RKO (cell line): ENCODE measurements at places on chromosomes 3 and 15.

GRCh38 chr3:122679882-122680474 is 661 bp upstream of the PARP14 start:
- peak; percentile 74 for DNase-seq

DNA sequence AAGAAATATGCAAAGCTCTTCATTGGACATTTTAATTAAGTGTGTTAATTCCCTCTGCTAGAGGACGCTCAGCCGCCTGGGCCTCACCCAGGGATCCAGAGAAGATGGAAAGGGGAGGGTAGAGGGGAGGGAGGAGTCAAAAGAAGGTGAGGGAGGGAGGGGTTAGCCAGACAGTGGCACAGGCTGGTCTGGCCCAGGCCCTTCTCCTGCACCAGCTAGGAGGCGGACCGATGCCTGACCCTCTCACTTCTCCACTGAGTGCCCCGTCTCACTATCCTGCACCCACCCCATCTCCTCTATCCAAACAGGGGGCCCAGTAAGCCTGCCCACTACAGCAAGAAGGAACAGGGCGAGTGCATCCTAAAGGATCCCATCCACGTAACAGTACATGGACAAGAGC is 22.9 kb downstream of the RAB6B start:
- no peak for DNase-seq

GRCh38 chr3:110686701-110687100 is 384.9 kb upstream of the NECTIN3 start:
- no peak for DNase-seq

GRCh38 chr15:58490086-58490887 is 58.5 kb downstream of the LIPC start:
- no peak for DNase-seq

DNA sequence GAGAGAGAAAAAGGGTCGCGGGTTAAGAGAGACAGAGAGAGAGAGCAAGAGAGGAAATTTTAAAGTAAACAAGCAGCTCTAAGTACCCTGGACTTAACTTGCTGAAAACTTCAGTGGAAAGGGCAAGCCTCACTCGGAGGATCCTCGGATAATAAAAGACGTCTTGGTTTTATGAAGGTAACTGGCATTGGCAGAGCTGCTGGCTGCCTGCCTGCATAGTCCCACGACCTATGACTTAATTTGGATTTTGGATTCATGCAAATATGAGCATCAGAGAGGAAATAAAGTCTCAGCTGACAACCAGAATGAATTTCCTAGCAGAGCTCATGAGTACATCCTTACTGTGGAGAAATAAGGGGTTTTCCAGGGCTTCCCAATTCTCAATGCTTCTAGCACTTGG is 95.1 kb upstream of the PDZRN3 start:
- DNase-seq: no peak

DNA sequence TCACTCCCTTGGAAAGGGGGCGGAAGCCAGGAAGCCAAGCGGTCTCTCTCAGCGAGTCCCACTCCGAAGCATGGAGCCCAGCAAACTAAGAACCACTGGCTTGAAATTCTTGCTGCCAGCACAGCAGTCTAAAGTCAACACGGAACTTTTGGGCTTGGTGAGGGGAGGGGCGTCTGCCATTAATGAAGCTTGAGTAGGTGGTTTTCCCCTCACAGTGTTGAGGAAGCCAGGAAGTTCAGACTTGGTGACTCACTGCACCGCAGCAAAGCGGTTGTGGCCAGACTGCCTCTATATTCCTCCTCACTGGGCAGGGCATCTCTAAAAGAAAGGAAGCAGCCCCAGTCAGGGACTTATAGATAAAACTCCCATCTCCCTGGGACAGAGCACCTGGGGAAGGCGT is 665.4 kb upstream of the CBLB start:
- no peak for DNase-seq

DNA sequence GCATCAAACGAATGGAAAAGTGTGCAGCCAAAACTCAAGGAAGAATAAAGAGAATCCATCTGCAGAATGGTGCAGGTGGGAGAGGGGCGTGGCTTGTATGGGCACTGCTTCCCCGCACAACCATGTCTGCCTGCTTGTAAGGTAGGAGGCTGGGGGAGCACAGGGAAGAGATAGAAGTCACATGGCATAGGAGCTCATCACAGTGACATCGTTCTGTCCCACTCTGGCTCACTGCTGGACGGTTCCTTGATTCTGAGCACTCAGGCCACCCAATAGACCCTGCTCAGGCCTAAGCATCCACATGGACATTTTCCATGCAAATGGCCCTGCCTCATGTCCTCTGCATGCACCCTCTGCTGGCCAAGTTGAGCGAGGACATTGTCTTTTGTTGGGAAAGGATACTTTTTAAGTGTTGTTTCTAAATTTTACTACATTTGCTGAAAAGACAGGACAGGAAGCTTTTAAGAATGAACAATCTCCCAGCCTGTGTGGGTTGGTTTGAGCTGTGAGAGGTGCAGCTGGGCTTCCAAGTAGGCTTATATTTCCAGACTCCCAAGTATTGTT is 3.1 kb downstream of the MYLK start:
- DNase-seq: peak; percentile 25

- DNase-seq: no peak
Measured at GRCh38 chr3:130857336-130858026, 36.4 kb upstream of the ATP2C1 start.

DNA sequence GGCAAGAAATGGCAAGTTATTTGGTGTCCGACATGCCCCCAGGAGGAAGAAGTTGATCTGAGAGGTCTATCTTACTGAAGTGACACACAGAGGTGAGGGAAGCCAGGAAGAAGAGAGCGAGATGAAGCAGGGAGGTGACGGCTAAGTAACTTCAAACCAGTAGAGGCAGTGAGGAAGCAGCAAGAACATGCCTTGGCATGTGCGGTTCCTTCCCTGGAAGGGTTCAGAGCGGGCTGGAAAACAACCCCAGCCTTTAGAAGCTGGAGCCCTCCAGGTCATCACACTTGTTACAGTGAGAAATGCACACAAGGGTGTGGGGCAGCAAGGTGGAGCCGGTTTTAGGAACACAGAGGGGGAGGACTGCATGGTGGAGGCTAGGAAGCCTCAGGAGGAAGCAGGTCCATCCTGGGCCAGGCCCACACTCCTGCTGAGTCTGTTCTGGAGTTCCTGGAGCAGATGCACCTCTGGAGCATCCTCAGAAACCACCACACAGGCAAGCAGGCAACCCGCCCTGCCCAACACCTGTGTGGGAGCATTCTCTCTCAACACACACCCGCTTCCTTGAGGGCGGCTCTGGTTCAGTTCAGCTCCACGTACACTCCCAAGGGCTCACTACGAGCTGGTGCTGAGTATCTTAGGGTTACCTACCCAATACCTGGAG is 47.1 kb downstream of the POC1A start:
- DNase-seq: no peak

DNA sequence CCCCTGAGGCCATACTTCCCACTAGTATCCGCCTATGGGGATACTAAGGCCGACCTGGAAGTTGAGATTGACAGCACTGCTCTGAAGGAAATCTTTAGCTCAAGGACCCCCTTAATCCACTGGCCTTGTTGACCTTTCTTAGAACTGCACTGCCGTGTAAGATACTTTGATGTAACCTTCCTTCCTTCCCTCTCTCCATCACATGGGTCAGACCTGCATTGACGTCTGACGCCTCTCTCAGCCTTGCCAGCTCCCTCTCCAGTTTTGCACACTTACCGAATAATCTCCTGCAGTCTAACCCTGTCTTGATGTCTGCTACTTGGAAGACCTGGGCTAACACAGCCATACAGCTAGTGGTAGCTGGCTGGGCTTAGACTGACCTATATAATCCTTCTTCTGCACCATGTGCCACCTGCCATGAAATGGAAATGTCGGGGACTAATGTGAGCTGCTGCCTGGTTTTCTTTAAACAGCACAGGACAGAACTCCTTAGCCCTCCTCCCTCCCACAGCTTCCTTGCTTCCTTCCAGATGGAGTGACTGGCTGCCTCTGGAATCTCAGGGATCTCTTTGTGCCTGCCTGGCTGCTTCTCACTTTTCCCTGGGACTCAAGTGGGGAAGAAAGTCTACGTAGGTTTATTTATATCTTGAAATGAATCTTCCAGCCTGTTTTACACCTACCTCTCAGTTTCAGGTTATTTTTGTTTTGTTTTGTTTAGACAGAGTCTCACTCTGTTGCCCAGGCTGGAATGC is 39.2 kb upstream of the HERC1 start:
- no peak for DNase-seq

GRCh38 chr3:39376959-39377634 is 6.1 kb upstream of the SLC25A38 start:
- DNase-seq: no peak

- no peak for DNase-seq
Measured at GRCh38 chr15:94451466-94451865, 220.1 kb downstream of the MCTP2 start.

DNA sequence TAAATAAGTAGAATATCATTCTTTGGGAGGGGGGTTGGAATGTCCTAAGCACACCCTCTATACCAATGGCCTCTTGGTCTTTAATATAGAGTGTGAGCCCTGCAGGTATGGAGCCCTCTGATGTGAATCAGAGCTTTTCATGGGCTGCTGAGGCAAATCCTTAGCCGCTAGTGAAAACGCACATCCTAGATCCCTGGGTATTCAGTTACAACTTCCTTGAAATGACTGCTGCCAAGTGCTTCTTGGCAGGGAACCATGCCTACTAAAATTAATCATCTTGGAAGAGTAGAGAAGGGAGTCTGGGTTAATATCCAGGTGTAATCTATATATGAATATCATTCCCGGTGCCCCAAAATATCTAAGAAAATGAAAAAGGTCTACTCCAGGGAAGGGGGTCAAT is 109.1 kb downstream of the POLQ start:
- no peak for DNase-seq

- no peak for DNase-seq
Measured at GRCh38 chr3:58335652-58335947, 2.9 kb downstream of the PXK start.

DNA sequence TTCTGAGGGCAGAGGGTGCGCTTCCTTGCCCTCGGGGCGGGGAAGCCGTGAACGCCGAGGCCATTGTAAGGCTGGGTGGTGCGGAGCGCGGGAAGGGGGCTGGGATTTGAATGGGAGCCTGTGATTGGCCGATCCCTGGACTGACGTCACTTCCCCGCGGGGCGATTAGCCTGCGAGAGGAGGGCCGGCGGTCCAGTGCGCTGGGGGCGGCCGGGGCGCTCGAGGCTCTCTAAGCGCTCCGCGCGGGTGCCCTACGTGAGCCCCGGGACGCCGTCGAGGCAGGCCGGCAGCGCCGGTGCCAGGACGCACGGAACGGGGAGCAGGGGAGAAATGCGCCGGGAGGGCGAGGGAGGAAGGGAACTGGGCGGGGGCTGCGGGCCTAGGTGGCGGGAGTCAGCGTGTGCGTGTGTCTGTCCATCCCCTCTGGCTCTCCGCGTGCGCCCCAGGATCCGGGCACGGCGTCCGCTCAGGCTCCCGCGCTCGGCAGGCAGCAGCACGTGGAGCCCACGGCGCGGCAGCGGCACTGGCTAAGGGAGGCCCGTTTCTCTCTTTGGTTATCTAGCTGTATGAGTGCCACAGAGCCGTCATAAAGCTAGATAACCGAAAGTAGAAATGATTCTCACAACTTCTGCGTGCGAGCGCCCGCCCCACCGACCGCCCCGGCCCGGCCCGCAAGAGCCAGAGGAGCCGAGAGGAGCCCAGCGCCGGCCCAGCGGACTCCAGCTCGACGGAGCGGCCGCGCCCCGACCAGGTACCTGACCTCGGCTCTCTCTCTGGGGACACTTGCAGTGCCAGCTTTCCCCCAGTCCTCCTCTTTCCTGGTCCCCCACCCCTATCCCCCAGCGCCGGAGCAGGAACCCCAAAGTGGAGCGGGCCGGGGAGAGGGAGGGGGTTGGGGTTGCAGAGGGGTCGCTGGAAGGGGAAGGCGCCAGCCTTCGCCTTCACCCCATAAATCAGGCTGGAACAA is 33.1 kb upstream of the POLG start:
- no peak for DNase-seq

- no peak for DNase-seq
Measured at GRCh38 chr3:52714335-52715302, 8.7 kb downstream of the SPCS1 start.

DNA sequence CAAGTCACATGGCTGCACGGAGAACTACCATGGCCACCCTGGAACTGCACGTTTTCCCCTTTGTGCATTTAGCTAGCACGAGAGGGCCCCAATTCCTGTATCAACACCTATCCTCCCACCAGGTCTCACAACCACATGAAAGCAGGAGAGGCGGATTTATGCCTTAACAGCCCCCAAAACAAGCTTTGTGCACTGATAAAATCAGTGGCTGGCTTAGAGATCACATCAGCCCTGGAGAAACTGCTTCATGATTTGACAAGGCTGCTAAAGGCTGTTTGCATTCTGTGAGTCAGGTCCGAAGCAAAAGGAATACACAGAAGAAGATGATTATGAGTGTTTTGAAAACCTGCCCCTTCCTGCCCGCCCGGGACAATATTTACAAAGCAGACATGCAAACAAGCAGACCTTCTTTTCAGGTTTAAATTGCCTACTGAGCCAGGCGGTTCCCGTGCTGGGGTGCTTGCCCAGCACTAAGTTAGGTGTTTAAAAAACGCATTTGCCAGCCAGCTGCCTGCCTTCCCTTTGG is 25.9 kb downstream of the CEMIP start:
- DNase-seq: no peak

GRCh38 chr15:96553931-96554330 is 223.4 kb downstream of the NR2F2 start:
- peak; percentile 5 for DNase-seq

DNA sequence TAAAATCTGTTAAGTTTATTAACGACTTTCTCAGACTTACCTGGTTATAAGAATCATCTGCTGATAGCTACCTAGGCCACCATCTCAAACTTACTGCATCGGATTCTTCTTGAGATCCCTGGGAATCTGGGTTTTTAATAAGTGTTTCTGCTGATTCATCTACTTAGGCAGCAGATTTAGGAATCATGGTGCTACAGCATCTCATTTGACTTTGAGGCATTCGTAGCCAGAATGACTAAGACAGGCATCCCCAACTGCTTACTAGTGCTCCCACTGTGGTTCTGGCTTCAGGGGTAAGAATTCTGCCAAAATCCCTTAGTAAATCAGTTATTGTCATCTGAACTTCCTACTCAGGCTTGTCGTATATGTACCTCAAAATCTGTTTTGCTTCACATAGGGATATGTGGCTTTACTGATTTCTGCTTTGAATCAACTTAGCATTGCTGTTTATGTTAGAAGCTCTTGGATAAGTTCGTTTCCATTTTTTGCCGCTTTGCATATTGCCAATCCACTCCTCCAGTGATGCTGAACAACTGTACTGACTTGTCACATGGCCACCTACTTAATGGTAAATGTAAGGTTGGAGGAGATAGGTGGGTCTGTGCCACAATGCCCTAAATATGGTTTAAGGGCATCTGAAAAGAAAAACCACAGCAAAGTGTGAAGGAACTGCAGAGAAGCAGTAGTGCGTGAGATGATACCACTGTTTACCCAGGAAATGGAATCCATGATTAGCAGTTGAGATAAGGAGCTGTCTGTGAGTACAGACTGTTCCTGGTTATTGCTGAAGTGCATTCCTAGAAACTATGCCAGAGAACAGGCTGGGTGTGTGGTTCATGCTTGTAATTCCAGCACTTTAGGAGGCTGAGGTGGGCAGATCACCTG is 60.3 kb downstream of the MAP6D1 start:
- peak; percentile 23 for DNase-seq

- DNase-seq: no peak
Measured at GRCh38 chr3:36011791-36012190, 368.5 kb upstream of the STAC start.
